ENCODE measurements at places on chromosomes 1 and 21.

GRCh38 chr21:44425895-44426662 lies 29.2 kb upstream of the LRRC3 start:
- no peak for DNase-seq

DNA sequence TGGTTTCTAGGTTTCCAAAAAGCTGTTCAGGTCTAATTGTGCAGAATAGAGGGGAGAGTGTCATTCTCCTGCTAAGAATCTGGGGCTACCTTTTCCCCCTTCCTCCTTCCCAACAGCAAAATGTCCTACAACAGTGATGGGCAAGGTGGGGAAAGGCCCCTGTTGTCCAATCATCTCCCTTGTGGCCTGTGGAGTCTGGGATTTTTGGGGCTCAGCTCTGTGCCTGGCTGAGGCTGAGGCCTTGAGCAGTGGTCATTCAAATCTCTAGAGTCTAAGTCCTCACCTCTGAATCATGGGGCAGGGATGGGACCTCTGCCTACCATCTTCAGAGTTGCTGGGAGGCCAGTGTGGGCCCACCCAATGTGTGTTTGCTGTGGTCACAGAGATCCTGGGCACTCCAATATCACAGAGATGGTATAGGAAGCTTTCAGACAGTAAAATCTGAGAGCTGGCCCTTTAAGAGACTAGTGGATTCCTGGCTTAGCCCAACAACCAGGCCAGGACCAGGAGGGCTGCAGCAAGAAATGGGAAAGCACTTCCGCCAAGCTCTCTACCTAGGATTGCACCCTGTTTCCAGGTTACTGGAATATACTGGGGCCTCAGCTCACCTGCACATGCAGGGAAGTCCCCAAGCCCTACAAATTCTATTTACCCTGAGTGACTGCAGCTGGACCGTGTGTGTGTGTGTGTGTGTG lies 28.5 kb upstream of the TENT5C start:
- no peak for DNase-seq

- no peak for DNase-seq
Measured at GRCh38 chr1:22641247-22641646, 2.2 kb upstream of the C1QC start.

GRCh38 chr1:55012661-55013060 lies 13.9 kb downstream of the BSND start:
- DNase-seq: no peak

GRCh38 chr21:45142469-45143308 lies 68.3 kb downstream of the ADARB1 start:
- no peak for DNase-seq
